ENCODE measurements at places on chromosomes 7 and 10.

DNA sequence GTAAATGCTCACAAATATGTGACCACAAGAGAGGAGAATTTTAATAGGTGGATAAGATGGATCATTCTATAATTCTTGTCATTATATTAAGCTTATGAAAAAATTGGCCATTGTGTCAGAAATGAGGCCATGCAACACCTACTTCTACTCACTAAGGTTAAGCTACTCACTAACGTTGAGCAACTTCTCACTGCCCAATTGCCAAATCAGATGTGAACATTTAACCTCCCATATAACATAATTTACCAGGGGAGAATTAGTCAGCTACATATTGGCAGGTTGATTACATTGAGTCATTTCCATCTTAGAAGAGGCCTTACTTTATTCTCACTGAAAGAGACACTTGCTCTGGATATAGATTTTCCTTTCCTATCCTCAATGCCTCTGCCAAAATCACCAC is 211.2 kb upstream of the DGKB start:
- DNase-seq = no peak

DNA sequence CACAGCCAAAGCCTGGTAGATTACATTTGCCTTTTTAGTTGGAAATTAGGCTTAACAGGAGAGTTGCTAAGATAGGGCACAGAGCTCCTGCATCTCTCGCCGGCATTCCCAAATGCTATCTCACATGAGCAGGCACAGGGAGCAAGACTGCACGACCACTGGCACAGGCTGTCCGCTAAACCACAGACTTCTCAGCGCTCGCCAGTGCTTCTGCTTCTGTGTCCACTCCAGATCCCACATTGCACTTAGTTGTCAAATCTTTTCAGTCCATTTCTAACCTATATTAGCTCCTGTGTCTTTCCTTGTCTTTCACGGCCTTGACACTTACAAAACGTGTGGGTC is 138.9 kb downstream of the EGFR start:
- no peak for DNase-seq

DNA sequence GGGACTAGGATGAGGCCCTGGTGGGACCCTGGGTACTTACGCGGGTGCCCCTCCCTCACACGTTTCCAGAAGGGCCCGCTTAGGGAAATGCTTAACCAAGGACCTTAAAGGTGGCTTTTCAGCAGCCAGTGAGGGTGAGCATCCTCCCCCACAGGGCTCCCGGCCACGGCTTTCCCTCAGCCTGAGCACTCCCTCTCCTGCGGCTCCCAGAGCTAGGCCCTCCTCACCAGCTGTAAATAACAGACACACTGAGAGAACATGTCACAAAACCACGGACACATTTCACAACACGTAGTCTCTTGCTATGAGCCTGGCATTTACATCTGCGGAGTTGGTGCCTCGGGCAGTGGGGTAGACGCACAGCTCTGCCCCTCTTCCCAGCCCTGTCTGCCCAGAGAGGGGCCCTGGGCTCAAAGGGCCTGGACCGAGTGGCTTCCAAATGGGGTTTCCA is 25.2 kb downstream of the GRID1 start:
- DNase-seq = no peak

GRCh38 chr7:87435546-87435945 is 39.9 kb downstream of the ABCB4 start:
- DNase-seq = no peak

DNA sequence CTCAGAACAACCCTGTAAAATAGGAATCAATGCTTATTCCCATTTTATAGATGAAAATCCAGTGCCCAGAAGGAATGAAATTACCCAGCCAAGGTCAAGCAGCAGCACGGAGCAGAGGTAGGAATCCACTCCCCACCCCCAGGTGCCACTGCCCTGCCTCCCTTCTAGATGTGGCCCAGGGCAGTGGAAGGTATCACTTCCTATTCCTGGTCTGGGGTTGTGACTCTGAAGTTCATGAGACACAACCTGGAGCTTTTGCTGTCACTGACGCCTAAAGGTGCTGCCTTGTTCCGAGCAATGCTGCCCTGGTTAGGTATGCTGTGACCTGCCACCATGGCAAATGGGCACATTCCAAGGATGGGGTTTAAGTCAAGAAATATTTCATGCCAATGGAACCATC is 53.6 kb downstream of the PIK3AP1 start:
- no peak for DNase-seq

- no peak for DNase-seq
These were observed 18.9 kb upstream of the YAE1 start for GRCh38 chr7:39547336-39547735.

DNA sequence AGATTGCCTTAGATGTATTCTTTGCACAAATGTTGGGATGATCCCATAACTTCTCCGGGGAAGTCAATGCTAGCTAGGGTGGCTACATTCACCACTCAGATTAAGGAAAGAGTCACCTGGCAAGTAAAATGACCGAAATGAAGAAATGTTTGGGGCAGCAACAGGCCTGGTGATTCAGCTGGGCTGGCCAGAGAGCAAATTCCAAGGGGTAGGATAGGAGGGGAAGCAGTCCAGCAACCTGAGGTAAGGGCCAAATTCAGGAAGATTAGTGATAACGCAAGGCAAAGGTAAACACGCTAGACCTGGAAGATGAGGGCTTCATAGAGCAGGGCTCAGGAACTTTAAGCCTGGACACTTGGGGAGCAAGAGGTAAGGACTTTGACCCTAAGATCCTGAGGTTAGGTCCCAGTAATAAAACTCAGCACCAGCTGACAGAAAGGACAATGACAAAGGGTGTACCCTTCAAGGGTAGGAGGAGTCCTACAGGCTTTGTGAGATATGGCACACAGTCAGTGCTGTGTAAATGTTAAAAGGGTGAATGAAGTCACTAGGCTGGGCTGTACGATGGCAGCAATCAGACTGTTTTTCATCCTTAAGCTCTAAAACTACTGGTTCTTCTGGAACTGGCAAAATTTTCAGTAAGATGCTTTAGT is 22.7 kb upstream of the SMNDC1 start:
- peak; percentile 59 for DNase-seq

DNA sequence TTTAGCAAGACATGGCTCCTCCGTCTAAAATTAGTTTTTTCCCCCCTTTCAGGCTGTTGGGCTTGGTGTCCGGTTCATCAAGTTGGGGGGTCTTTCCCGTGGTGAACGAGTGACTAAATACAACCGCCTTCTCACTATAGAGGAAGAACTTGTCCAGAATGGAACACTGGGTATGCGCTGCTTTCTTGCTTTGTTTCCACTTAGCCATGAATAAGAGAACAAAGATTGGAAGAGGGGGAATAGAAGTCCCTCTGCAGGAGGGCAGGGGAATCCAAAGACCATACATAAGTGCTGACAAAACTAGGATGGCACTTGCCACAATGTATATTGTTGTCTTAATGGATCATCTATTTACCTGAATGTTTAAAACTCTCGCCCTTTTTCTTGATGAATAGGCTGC is 30.5 kb downstream of the ENO4 start:
- DNase-seq = no peak

- DNase-seq = peak; percentile 83
These were observed 265.6 kb upstream of the FOXK1 start for GRCh38 chr7:4416396-4417056.

DNA sequence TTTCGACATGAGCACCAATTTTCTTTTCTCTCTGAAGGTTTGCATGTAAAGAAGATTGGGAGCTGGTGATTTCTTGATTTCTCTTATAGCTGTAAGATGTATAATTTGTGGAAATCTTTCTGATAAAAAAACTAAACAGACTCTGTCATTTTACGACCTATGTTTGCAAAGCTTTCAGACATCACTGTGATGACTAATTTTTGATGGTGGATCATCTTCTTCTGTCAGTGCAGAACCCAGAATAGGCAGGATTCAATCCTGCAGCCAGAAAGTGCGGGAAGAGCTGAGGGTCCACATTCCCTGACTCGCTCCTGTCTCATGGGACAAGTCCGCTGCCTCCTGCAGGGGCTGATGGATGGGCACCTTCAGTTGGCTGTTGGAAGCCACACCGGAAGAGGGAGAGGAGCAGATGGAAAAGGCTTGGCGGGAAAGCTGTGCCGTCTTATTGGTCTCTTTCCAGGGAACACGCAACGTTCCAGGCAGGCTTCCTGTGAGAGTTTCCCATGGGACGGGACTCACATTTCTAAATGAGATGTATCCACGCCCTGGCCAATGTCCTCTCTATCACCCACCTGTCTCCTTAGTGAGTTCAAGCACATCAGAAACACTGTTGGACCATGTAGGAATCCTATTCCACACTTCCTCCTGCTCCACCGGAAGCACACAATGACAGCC is 186.9 kb downstream of the PRPF18 start:
- DNase-seq = no peak

DNA sequence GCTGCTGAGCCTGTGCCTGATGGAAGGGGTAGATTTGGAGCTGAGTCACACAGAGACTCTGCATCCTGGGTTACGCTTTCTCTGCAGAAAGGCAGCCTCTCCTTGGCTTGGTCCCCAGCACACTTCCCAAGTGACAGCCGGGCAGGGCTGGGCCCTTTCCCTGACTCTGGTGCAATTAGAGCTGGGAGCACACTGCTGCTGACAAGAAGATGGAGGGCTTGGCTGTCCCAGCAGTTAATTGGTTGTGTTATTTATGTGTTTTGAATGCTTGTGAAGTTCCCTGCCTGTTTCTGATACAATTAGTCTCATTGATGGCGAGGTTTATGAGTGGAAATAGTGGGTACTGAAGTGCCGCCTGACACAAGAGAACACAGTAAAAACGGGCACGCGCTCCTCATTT is 123.6 kb downstream of the TCERG1L start:
- DNase-seq = no peak

GRCh38 chr10:80924063-80924952 is 386.6 kb downstream of the SH2D4B start:
- DNase-seq = peak; percentile 54

DNA sequence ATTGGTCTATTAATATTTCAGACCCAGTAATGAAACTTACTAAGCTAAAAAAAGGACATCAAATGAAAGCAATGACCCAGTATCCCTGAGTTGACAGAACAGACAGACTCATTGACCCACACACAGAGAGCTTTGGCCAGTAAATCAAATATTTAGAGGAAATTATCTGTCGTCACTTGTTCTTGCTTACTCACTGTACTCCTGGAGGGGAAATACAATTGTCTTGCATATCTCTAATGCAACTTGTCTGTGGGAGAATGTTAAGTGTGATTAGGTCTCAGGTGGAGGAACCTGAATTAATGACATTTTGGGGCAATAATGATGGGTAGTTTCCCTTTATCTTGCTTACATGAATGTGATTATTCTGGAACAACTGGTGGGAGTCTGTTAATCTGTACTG is 80.4 kb downstream of the CUBN start:
- DNase-seq = no peak

DNA sequence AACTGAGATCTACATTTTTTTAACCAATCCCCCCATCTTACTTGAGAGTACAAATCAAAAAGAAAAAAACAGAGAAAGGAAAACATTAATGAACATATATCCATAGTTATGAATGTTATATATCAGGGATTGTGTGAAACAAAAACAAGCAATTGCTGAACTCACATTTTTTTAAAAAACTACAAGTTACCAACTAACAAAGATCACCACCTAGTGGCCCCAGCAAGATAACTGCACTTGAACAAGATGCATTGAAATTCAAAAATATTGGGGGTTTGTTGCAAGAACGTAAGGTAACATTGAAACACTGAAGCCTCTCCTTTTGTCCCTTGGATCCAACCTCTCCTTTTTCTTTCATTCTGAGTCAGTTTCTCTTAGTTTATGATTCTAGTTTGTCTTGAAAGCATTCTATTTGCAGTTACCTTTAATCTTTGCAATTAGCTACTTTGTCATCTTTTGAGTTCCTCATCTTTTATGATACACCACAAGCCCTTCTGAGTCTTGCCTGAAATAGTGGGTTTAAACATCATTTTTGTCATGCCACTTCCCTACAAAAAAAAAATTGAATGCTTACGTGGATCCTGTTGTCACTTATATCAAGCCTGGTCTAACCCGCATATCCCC is 87.3 kb upstream of the TES start:
- DNase-seq = peak; percentile 59

GRCh38 chr7:30163231-30163894 is 28.6 kb downstream of the MTURN start:
- no peak for DNase-seq

- DNase-seq = peak; percentile 82
These were observed 15.7 kb upstream of the ARMC3 start for GRCh38 chr10:22911889-22912762.

- no peak for DNase-seq
These were observed 178.2 kb upstream of the HPS1 start for GRCh38 chr10:98624963-98625362.

- DNase-seq = no peak
These were observed 43.7 kb upstream of the INSIG1 start for GRCh38 chr7:155254018-155254417.

DNA sequence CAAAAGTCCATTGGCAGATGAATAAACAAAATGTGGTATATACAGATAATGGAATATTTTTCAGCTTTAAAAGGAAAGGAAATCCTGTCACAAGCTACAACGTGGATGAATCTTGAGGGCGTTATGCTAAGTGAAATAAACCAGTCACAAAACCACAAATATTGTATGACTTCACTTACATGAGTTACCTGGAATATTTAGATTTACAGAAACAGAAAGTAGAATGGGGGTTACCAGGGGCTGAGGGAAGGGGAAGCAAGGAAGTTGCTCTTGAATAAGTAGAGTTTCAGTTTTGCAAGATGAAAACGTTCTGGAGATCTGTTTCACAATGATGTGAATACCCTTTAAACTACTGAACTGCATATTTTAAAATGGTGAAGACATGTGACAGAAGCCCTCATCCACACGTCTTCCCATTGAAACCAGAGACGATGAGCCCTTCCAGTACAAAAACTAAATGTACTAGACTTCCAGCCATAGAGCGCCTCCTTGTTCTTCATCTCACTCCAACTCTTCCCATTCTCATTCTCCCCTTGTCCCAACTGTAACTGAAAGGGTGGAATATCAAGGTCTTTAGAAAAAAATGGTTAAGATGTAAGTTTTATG is 62.4 kb downstream of the MICU1 start:
- DNase-seq = no peak

- no peak for DNase-seq
These were observed 76.8 kb downstream of the ALOX5 start for GRCh38 chr10:45450866-45451265.

- DNase-seq = no peak
These were observed 254.6 kb downstream of the TNS3 start for GRCh38 chr7:47327346-47327697.

GRCh38 chr10:50398381-50398780 is 147.1 kb upstream of the ASAH2 start:
- DNase-seq = no peak

DNA sequence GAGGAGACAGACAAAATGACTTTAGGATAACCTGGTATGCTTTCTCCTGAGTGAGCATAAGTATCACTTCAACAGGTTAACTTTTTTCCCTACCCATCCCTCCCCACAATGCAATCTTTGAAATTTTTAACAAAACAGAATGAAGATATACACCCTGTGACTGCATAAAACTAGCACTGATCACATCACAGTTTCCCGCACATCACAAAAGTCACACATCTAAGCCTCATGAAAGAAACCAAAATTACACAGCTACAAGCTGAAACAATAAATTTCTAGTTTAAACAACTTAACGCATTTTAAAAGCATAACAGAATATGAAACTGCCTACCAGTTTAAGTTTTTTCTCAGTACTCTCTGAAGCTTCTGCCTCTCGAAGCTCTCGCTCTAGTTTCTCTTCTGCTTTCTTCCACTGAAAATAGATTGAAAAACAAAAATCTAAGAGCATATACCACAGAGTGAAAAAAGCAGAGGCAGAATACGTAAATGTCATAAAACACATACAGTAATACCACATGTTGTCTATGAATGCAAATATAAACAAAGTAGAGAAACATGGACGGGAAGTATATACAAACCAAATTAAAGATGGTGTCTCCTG is 18.1 kb downstream of the NOC3L start:
- DNase-seq = no peak
